ENCODE measurements at places on chromosomes 6 and 20.

- DNase-seq: no peak
Measured at GRCh38 chr6:168018664-168019063, 21.2 kb downstream of the KIF25 start.

GRCh38 chr6:40160826-40161225, 226.6 kb upstream of the MOCS1 start:
- DNase-seq: no peak

DNA sequence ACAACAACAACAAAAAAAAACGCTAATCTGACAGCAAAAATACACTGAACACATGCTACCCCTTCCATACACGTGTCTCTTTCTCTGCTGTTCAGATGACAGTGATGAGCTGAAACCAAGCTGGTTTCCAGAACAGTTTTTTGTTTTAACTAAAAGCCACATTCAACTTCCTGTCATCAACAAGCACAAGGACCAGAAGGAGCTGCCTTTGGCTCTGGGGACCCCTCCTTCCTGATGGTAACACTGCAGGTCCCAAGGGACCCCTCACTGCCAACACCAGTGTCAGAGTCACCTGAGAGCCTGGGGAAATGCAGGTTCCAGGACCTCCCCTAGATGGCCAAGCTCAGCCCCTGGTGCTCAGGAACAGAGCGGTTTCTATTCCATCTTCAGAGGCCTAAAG, 6.0 kb downstream of the CST7 start:
- DNase-seq: no peak

- no peak for DNase-seq
Measured at GRCh38 chr6:51396583-51396982, 577.9 kb downstream of the TFAP2B start.

DNA sequence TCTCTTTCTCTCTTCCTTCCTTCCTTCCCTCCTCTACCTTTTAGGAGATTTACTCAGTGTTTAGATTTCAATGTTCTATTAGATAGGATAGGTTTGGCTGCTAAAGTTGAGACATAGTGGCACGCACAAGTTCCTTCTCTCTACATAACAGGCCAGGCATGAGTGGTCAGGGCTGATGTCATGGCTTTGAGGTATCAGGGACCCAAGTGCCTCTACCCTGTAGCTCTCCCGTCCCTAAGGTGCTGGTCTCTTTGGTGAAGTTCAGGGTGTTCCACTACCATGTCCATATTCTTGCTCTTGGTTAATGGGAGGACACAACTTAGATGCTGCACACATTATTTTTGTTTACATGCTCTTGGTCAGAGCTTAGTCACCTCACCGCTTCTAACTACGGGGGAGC, 245.3 kb downstream of the QKI start:
- no peak for DNase-seq

GRCh38 chr6:24010133-24010532, 115.9 kb upstream of the NRSN1 start:
- DNase-seq: no peak

GRCh38 chr20:47606983-47607613, 105.4 kb downstream of the NCOA3 start:
- peak; percentile 13 for DNase-seq

- DNase-seq: no peak
Measured at GRCh38 chr6:31265926-31266325, 6.0 kb downstream of the HLA-C start.

Measured in K562 (cell line).